ENCODE measurements at places on chromosomes 6 and 20. TPM values are rescaled to one million over a fixed set of nuclear protein-coding genes. Genes with fewer than 3 reads are reported as not detected.
A peak's percentile ranks its signal among the peaks of the same experiment; 100 is the strongest.

GRCh38 chr20:44396369-44397130 lies 41.1 kb downstream of the HNF4A start:
- peaks cover 19% of the 10 kb centered on the region for H3K27me3 ChIP-seq
- no peaks in the 10 kb centered on the region for H3K36me3 ChIP-seq
- peaks cover 3% of the 10 kb centered on the region for H3K4me1 ChIP-seq
- no peak overlapping the region for H3K4me3 ChIP-seq

GRCh38 chr6:110965629-110966229 lies 7.2 kb downstream of the GTF3C6 start:
- H3K27ac ChIP-seq, result no peak overlapping the region
- peak; percentile 8 for DNase-seq
- no peak overlapping the region for H3K4me3 ChIP-seq
- peaks cover 53% of the 10 kb centered on the region for H3K36me3 ChIP-seq
- no peaks in the 10 kb centered on the region for H3K4me1 ChIP-seq
- no peaks in the 10 kb centered on the region for H3K27me3 ChIP-seq

DNA sequence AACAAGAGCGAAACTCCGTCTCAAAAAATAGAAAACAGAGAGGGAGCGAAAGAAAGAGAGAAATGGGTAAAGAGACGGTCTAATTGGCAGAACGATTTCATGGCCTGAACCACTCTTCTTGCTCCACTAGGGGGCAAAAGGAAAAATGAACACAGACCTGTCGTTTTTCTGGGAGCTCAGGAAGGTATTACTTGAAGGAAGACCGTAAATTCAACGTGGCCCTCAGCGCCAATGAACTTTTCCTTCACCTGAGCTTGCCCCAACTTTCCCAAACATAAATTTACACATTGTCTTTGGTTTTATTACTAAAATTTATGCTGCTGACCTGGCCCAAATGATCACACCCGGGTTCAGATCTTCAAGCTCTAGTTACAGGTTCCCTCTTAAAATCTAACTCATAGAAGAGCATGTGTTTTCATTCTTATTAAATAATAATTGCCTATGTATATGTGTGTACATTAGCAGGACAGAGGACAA lies 67.3 kb downstream of the ATP9A start:
- H3K27ac ChIP-seq, result no peak overlapping the region
- H3K4me1 ChIP-seq, result peaks cover 17% of the 10 kb centered on the region
- DNase-seq, result peak; percentile 86
- H3K4me3 ChIP-seq, result no peak overlapping the region

Gene CNR1
- total RNA-seq, result not detected

- peaks cover 43% of the 10 kb centered on the region for H3K27me3 ChIP-seq
- peaks cover 2% of the 10 kb centered on the region for H3K4me1 ChIP-seq
- H3K27ac ChIP-seq, result no peak overlapping the region
- DNase-seq, result no peak
- H3K4me3 ChIP-seq, result no peak overlapping the region
Observed at GRCh38 chr20:49326026-49326425, 48.2 kb upstream of the ZNFX1 start.

Gene EPB41L1
- total RNA-seq, result 26.8 TPM

GRCh38 chr6:136792410-136793262 lies at the start of gene MAP3K5:
Gene MAP3K5 (minus strand): TSS chr6:136792477. CDS start chr6:136792157, 320 bp downstream.
- peak within 1 kb of the TSS; percentile 84 for H3K27ac ChIP-seq
- peaks cover 19% of the 10 kb centered on the region for H3K4me1 ChIP-seq
- H3K36me3 ChIP-seq, result no peaks in the 10 kb centered on the region
- DNase-seq, result peak; percentile 91
- no peaks in the 10 kb centered on the region for H3K27me3 ChIP-seq
- peak within 1 kb of the TSS; percentile 98 for H3K4me3 ChIP-seq

DNA sequence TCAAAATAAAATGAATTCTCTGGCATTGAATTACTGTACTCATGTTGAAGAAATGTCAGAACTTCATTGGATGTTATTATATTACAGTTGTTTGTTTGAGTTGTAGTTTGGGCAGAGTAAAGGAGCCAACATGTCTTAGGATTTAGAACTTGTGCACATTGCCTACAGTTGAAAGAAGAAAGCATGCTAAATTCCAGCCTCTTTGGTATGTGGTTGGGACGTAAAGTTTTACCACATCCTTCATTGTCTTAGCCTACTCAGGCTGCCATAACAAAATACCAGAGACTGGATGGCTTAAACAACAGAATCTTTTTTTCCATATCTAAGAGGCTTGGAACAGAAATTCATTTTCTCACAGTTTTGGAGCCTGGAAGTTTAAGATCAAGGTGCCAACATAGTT lies 42.4 kb downstream of the HFE start:
- peaks cover 21% of the 10 kb centered on the region for H3K36me3 ChIP-seq
- H3K27me3 ChIP-seq, result no peaks in the 10 kb centered on the region
- H3K4me1 ChIP-seq, result peaks cover 12% of the 10 kb centered on the region
- H3K4me3 ChIP-seq, result no peak overlapping the region

DNA sequence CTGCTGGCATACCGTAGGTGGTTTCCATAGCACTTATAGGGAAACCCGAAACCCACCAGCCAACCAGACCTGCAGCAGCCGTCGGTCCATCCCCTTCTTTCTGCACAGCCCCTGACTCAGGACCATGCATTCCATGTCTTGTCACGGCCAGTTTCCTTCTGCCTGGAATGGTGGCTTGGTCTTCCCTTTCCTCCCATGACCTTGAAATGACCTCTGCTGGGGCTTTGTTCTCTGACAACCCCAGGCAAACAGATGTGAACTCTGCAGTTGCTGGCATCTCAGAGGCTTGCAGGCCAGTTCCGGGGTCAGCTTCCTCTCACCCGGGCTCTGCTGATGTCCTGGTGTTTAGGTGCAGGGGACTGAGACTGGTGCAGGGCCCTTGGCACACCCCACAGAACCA lies 250.8 kb downstream of the SMOC2 start:
- no peaks in the 10 kb centered on the region for H3K27me3 ChIP-seq
- H3K4me1 ChIP-seq, result no peaks in the 10 kb centered on the region
- DNase-seq, result no peak
- H3K27ac ChIP-seq, result no peak overlapping the region
- no peak overlapping the region for H3K4me3 ChIP-seq

Gene ZNF311
- 0.88 TPM for total RNA-seq

DNA sequence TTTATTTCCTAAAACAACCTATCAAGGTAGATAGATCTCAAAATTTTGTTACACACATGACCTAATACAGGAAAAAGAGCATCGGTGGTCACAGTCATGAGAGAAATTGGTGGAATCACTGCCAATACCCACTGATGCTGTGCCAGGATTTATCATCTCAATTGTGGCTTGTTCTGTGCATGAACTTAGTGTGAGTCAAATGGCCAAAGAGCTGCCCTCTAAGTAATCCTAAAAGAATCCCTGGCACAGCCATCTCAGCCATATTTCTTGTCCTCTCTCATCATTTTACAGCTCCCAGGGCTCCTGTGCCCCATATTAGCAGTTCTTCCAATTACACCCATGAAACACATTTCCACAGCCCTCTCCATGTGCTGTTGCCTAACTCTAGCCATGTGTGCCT lies 6.1 kb downstream of the GSTA5 start:
- H3K4me3 ChIP-seq, result no peak overlapping the region
- no peak overlapping the region for H3K27ac ChIP-seq
- peaks cover 4% of the 10 kb centered on the region for H3K27me3 ChIP-seq
- H3K36me3 ChIP-seq, result no peaks in the 10 kb centered on the region

DNA sequence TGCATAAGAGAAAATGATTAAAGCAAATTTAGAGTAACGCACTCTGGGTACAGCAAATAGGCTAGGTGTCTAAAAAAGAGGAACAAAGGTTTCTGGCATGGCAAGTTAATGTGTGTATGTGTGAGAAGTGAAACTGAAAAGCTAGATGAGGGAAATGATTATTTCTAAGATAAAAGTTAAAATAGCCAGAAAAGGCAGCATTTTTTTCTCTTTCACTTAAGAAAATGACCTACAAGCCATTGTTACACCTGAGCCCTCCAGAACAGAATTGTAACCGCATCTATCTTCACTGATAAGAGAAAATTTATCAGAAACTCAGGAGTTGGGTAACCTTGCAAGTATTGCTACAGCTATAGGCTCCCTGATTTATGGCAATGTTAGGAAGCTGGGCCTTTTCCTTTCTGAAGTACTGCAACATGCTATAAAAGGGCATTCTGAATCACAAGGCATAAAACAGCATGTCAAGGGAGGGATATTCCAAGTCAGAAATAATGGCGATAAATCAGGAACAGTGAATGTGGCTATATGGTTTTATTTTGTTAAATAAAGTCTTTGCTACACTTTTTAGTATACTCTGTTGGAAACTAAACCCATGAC lies 395.3 kb downstream of the TBC1D32 start:
- no peaks in the 10 kb centered on the region for H3K36me3 ChIP-seq
- H3K4me1 ChIP-seq, result no peaks in the 10 kb centered on the region
- no peak overlapping the region for H3K27ac ChIP-seq

DNA sequence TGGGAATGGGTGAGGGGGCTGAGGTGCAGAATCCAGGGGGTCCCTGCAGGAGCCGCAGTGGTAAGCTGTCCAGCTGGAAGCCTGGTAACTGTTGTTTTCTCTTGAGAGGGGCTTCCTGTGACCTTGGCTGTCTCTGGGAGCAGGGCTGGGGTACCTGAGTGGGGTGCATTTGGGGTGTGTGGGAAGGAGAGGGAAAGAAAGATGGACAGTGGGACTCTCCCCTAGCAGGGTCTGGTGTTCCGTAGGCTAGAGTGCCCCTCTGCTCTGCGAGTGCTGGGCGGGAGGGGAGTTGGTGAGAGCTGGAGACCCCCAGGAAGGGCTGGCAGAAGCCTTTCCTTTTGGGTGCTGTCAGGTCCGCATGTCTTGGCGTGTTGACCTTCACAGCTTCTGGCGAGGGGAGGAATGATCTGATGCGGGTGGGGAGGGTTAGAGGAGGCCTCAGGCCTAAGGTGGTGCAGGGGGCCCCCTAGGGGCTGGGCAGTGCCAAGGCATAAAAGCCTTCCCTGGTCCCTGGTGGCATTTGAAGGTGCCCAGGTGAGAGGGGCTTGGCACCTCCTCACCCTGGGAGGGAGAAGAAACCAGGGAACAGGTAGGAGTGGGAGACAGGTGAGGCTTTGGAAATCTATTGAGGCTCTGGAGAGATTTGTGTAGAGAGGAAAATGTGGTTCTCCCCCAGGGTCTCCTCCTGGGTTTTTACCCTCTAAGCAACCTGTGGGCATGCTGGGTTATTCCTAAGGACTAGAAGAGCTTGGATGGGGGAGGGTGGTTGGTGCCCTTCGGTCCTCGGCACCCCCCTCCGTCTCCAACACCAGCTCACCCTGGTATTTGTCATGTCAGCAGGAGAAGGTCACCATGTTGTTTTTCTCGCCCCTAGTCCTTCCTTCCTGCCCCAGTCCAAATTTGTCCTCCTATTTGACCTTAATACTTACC lies 3.3 kb downstream of the VEGFA start:
- H3K27me3 ChIP-seq, result no peaks in the 10 kb centered on the region
- DNase-seq, result peak; percentile 97
- H3K4me1 ChIP-seq, result peaks cover 44% of the 10 kb centered on the region
- peak overlapping the region; percentile 97 for H3K4me3 ChIP-seq

DNA sequence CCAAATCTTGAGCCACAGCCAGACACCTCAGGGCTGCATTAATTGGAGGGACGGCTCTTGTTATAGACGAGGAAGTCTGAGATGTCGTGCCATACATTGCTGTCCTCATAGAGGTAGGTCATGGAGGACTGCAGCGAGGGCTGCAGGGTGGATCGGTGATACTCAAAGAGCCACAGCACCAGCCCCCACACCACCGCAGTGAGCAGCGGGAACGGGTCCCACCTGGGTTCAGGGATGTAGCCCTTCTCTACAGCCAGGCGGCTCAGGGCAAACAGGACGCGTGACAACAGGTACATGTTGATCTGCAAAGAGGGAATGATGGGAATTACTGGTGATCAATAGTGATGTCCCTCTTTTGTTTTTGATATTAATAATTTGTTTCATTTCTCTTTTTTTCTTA lies 12.4 kb downstream of the PXMP4 start:
- no peak overlapping the region for H3K4me3 ChIP-seq
- peak; percentile 51 for DNase-seq
- H3K36me3 ChIP-seq, result peaks cover 18% of the 10 kb centered on the region
- H3K4me1 ChIP-seq, result no peaks in the 10 kb centered on the region
- no peaks in the 10 kb centered on the region for H3K27me3 ChIP-seq
- no peak overlapping the region for H3K27ac ChIP-seq

Gene ANKRD60
- not detected for total RNA-seq

Gene SLC52A3
- total RNA-seq, result not detected

DNA sequence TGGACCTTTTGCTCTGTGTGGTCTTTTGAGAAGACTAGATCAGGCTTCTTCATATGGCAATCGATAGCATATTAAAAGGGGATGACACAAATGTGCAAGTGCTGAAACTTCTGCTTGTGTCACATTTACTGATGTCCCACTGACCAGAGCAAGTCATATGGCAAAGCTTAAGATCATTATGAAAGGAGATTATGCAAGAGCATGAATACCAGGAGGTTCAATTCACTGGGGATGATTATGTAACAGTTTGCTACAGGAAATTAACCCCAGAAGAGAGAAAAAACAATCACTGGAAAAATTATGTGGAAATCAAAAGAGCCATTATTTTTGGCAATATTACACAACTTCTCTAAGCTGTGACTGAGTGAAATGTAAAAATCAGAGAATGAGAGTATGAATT lies 13.7 kb upstream of the PRDM13 start:
- H3K4me3 ChIP-seq, result no peak overlapping the region
- H3K27ac ChIP-seq, result no peak overlapping the region
- H3K27me3 ChIP-seq, result peaks cover 87% of the 10 kb centered on the region

Gene LAMA4
- total RNA-seq, result 260 TPM

DNA sequence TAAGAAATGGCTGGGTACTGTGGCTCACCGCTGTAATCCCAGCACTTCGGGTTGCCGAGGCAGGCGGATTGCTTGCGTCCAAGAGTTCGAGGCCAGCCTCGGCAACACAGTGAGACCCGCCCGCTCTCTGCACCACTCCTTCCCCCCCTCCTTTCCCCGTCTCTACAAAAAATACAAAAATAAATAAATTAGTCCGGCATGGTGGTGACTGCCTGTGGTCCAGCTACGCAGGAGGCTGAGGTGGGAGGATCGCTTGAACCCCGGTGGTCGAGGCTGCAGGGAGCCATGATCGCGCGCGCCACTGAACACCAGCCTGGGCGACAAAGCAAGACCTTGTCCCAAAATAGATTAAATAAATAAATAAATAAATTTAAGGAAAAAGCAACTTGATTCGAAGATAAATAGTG lies 448 bp upstream of the RNF114 start:
- no peak for DNase-seq
- H3K4me3 ChIP-seq, result peak overlapping the region; percentile 80
- H3K36me3 ChIP-seq, result peaks cover 8% of the 10 kb centered on the region
- H3K4me1 ChIP-seq, result peaks cover 24% of the 10 kb centered on the region
- peak overlapping the region; percentile 40 for H3K27ac ChIP-seq

DNA sequence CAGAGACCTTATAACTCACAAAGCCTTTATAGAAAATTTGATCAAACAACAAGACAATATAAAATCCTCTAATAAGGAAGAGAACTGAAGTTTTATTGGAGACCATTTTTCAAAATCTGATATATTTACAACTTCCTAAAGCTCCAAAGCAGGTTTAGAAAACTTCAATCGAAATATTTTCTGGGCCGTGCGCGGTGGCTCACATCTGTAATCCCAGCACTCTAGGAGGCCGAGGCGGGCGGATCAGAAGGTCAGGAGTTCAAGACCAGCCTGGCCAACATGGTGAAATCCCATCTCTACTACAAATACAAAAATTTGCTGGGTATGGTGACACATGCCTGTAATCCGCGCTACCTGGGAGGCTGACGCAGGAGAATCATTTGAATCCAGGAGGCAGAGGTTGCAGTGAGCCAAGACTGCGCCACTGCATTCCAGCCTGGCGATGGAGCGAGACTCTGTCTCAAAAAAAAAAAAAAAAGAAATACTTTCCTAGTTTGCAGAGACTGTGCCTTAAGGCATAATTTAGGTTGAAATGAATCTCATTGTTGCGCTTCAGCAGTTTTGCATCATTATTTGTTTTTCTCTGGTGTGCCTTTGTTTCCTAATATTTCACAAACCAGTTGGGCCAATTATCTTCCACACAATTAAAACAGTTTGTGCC lies 60.6 kb upstream of the ASIP start:
- no peak for DNase-seq
- H3K27ac ChIP-seq, result no peak overlapping the region
- H3K36me3 ChIP-seq, result no peaks in the 10 kb centered on the region
- no peaks in the 10 kb centered on the region for H3K4me1 ChIP-seq
